MCF 10A (cell line): ENCODE measurements at places on chromosomes 6 and 20.

GRCh38 chr6:21844120-21844917 is 250.8 kb downstream of the SOX4 start:
- DNase-seq: no peak

GRCh38 chr20:13121840-13122515 is 99.1 kb upstream of the ISM1 start:
- DNase-seq: no peak

GRCh38 chr6:73143551-73143950 is 81.7 kb downstream of the KHDC1L start:
- DNase-seq: no peak

DNA sequence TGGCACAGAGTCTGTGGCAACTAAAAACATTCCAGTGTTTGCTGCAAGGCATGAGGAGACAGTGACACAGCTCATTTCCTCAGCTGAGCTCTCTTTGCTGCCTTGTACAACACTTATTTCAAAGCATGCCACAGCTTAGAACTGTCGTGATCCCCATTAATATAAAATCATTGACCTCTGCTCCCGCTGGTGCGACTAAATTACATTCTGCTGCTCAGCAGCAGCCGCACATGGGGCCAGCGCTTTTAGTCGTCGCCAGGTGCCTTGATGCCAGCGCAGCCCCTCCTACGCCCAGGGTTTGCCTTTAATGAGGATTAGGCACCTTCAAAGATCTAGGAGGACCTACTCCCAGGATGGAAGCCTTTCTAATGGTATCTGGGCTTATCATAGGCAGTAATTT is 717.9 kb upstream of the POU3F2 start:
- DNase-seq: no peak

GRCh38 chr6:113888493-113888892 is 31.3 kb downstream of the MARCKS start:
- DNase-seq: no peak
